ENCODE measurements at places on chromosomes 7 and 10.
A peak's percentile ranks its signal among the peaks of the same experiment; 100 is the strongest.

DNA sequence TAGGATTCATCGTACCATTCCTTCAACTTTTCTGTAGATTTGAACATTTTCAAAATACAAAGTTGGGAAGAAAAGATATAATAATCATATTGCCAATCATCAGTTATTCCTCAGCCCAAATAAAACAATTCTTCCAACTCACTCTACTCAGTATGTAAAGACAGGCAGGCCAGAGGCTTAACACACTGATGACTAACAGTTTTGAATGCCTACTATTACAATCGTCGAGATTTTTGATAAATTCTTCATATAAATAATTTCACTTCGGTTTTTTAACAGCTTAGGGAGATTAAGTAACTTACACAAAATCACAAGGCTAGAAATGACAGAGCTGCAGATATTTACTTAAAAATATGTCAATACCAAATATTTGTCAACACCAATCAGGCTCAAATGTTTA is 17.6 kb downstream of the CYTH3 start:
- DNase-seq: no peak

- DNase-seq: no peak
Measured at GRCh38 chr7:18474944-18475343, 20.6 kb upstream of the HDAC9 start.

- no peak for DNase-seq
Measured at GRCh38 chr10:116891208-116891607, 41.9 kb downstream of the ENO4 start.

DNA sequence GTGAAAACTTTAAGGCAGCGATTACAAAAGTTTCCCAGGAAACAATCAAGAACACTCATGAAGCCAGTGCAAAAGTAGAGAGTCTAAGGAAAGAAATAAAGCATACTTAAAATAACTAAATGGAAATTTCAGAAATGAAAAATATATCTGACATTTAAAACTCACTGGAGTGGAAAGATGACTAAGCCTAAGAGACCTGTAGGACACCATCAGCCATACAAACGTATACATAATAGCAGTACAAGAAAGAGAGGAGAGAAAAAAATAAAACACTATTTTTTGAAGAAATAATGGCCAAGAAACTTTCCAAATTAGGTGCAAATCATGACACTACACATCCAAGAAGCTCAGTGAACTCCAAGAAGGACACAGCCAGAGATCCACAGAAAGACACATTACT is 5.4 kb upstream of the AKR1D1 start:
- DNase-seq: no peak

DNA sequence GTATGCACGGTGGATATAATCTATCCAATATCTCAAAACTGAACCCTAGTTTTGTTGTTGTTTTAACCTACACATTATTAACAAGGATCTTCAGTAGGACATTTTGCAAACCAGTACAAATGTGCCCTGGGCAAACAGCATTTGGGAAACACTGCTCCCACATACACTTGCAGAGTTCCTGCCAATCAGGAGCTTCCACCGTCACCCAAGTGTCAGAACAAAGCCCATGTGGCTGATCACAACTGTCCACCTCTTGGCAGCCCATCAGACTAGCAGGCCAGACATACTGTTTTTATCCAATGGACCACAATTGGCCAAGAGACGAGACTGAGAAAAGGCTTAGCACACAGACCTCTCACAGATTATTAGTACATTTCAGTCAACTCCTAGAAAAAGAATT is 200.4 kb downstream of the FAM107B start:
- DNase-seq: no peak

- DNase-seq: no peak
Measured at GRCh38 chr7:34048445-34048844, 143.1 kb downstream of the BMPER start.

DNA sequence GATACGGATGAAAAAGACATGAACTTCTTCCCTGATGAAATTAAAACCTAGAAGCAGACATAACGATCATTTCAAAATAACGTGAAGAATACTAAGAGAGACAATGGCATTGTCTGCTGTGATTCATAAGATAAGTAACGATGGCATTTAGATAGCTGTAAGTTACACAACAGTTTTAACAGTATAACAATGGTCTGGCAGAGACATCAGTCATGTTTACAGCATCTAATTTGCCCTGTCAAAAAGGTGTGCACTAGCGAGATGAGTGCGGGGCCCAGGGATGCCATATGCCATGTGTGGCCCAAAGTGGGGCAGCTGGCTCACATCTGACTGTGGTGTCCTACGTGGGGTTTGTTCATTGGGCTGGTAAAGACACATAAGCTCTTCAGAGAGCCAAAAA is 55.7 kb upstream of the RHEB start:
- no peak for DNase-seq

DNA sequence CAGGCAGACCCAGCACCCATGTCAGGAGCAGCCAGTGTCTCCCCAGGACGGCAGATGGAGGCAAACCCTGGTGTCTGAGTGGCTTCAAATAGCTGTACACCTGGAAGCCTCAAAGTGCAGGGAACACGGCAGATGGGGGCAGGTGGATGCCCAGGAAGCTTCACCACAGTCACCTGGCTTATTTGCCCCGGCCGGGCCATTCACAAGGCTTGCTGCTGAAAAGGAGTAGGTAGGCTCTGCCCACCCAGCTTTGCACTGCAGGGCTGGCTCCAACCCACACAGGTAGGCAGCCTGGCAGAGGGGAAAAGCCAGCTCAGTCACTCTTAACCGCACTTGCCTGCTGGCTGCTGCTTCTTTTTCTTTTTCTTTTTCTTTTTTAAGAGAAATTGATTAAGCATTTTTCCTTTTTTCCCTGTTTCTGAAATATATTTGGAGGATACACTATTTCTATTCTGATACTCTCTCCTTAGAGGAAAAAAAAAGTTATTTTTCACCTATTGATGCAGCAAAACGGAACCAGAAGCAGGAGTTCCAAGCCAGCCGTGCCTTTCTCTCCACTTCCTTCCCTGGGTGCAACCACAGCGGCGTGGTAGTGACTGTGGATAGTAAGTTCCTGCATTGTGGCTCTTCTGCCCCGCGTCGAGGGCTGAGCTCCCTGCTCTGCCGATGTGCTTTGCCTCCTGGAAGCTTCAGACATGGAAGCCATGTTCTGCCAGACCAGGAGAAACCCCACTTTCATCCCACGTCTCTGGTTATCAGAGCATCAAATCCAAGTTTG is 118.3 kb downstream of the KLF6 start:
- peak; percentile 31 for DNase-seq

DNA sequence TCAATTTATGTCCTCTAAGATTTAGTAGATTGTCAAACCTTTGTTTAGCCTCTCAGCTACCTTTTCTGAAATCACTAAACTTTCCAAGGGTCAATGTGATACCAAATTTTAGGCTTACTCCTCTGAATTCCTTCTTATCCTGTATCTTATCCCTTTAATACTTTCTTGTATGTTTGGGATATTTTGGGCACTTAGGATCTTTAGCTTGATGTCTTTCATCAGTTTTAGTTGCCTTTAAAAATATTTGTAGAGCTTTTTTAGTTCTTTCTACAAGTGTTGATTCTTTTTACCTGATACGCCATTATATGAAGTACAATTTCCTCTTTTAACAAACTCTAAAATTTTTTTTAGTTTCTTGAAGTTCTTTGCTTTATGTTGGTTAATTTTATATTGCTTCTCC is 30.7 kb upstream of the HDAC9 start:
- DNase-seq: no peak

DNA sequence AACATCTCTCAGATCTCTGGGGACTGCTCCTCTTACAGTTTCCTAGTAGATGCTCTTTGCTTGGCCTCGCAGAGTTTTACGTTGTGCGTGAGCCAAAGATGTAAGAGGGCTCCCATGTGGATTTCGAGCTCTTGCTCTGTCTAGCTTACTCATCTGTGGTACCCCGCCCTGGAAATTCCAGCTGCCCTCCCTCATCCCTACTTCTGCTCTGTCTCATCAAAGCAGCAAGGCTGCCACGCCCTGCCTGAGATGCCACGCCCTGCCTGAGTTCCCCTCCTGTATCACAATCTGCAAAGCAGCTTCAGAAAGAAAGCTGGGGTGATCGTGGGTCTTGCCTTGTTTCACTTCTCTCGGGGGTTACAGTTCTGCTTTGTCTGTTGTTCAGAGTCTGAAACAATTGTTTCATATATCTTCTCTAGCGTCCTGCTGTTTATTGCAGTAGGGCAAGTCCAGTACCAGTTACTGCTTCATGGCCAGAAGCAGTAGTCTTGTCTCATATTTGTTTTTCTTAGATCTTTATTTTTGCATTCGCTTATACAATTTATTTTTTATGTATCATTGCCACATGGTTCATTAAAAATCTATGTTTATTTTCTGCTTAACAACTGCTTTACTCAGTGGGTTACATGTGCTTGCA is 36.1 kb upstream of the CCNY start:
- peak; percentile 12 for DNase-seq

DNA sequence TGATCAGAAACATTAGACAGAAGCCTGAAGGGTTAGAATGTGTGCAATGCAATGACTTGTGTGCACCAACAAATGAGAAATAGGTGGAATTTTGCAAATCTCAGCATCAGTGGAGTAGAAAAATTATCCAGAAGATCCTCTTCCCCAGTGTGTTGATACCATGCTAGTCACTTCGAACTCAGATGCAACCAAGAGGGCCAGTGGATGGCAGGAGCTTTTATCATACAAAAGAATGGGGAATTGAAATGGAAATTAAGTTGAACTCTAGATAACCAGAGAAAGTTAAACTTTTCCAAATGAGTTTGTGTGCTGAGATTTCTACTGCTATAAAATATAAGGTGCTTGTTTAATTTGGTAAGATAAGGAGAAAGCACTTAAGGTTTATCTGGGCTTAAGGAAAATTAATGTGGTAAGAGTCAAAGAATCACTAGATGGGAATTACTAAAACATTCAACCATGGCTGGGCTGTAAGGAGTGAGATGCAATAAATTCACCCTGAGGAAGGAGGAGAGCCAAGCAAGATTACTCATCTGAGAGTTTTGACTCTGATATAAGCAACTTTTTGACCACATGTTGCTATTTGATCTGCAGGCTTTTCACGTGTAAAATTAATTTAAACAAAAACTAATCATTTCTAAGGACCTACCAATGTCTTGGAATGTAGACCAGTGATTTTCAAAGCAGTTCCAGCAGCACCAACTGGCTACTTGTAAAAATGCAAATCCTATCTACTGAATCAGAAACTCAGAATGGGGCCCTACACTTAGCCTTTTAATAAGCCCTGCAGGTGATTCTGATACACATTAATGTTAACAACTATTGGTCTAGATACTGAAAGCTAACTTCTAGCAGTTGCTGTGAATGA is 113.2 kb downstream of the CDC14C start:
- DNase-seq: no peak

DNA sequence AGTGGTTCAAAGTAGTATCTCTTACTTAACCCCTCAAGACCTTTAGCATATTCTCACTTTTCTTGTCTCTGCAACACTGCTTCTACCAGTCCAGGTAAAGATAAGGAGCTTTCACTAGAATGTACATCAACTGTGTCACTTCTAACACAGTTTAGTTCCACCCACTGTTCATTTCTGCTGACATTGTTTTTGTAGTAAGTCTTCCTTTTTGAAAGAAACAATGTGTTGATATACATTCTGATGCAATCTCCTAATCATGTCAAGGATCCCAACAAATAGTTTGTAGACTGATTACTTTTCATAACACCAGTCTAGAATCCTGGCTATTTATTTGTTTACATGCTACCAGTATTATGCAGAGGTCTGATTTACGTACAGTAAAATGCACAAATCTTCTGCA is 47.5 kb downstream of the CCSER2 start:
- no peak for DNase-seq

DNA sequence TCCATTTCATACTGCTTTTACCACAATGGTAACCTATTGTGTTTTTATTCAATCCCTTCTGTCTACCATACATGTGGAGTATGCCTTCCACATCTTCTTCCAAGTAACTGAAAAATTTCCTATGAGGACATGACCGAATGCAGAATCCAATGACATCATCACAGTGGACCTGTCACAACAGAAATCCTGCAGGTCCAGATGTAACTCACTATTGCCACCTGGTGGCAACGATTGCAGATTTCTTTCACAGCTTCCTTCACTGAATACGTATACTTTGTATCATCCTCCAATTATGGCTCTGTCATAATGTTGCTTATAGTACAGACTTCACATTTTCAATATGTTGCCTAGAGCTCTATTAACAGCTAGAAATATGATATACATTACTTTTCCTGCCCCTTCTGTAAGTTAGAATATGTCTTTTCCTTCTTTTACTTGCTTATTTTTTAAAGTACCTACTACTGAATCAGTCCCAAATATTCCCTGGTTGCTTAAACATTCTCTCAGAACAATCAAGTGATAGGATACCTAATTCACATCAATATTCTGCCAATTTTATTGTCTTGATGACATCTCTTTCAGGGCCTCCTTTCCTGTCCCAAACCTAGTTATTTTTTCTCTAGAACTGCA is 45.4 kb downstream of the SLC13A1 start:
- DNase-seq: peak; percentile 20

- no peak for DNase-seq
Measured at GRCh38 chr10:12503311-12503710, 154.0 kb downstream of the CAMK1D start.

DNA sequence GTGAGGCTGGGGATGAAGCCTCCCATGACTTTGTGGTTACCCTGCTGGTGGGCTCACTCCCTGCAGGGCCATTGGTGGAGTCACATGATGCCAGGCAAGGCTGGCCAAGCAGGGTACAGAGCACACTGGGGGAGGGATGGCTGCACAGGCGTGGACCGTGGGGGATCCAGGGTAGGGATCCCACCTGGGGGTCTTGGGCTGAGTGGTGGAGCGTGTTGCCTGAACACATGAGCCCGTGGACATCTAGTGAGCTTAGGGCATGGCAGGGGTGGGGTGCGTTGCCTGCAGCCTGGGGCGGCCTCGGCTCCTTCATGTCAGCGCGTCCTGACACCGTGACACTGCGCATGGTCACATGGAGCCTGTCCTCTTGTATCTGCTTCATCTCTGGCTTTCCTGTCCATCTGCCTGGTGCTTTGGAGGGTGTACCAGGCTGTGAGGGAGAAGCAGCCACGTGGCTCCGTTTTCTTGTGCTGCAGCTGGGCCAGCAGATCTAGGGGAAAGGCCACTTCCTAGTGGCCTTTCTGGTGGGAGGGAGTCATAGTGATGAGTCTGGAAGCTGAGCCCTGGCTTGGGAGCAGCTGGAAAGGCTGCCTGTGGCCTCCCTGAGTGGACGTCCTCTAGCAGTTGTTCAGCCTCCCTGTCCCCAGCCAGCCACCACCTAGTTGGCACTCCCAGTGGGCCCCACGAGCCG is 96.2 kb downstream of the LHPP start:
- no peak for DNase-seq

DNA sequence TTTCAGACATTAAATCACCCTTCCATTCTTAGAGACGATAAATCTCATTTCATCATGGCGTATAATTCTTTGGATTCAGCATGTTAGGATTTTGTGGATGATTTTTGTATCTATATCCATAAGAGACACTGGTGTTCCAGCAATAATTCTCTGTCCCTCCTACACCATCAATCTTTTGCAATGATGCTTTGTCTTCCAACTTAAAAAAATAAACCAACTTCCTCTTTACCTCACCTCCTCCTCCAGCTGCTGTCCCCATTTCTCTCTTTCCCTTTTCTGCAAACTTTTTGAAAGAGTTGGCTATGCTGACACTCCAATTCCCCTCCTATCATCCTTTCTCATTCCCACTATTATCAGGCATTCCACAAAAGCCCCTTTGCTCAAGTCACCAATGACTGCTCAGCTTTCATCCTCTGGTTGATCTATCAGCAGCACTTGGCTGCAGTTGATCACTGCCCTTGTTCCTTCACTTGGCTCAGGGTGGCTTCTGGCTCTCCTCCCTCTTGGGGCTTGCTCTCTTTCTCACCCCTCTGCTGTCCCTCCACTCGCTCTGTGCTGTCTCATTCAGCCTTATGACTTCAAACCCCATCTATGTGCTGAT is 130.0 kb downstream of the ARHGAP22 start:
- no peak for DNase-seq
